ENCODE measurements at places on chromosomes 16 and 17.

DNA sequence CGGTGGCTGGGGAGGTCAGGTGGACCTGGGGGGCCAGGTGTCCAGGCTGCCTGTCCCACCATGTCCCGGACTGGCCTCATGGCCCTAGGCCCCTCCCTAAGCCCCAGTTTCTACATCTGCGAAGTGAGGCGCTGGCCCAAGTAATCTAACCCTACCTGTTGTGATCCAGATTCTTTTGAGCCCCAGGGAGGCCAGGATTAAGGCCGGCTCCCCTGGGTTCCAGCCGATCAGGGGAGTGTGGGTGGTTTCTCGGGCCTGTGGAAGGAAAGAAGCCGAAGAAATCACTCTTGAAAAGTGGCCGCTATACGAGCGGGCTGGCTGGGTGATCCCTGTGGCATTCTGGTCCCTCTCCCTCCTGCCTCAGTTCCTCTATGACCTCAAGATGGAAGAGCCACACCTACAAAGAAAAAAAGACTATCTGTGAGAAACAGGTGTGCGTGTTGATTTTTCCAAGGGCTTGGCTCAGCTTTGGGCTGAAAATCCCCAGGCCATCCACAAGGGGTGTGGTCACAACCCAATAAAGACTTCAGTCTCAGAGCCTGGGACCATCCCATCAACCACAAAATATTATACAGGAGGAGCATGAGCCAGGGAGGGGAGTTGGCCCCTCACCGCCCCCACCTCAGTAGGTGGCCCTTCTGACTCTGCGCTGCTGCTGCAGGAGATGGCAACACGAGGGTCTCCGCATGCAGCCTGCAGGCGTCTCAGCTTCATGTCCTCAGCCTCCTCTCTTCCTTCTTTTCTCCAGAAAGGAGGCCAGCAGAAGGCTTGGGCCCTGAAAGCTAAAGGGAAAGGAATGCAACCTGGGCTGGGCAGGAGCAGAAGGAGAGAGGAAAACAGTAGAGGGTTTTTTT is 20.3 kb downstream of the GPR142 start:
- no peak for DNase-seq

- DNase-seq = no peak
Observed at GRCh38 chr17:74011966-74012365, 191.5 kb upstream of the RPL38 start.

DNA sequence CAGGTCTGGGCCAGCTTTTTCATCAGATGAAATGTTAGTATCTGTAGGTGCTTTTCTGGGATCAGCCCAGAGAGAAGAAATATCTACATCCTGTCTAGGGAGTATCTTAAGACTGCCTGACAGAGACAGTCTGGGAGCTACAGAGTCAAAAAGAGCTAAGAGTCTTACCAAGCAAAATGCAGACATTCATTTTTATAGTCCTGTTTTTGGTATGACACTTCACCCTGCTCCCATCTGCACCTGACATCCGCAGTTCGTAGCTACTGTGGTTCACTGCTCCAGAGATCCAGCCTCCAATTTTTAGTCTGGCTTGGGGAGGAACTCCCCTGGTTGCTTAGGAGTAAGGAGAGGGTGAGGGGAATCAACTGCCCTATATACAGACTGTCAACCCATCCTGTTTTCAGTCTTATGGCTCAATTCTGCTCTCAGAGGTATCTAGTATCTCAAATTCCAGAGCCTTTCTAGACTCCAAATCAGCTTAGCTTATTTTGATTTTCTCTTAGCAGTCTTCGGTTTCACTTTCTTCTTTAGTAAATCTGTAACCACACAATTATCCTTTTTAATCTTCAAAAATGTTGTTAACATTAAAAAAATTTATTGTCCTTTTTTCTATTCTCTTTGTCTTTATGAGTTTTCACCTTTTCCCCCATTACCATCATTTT is 97.8 kb downstream of the TMEM100 start:
- no peak for DNase-seq

GRCh38 chr17:20096430-20096829 is 87.3 kb downstream of the SPECC1 start:
- no peak for DNase-seq

DNA sequence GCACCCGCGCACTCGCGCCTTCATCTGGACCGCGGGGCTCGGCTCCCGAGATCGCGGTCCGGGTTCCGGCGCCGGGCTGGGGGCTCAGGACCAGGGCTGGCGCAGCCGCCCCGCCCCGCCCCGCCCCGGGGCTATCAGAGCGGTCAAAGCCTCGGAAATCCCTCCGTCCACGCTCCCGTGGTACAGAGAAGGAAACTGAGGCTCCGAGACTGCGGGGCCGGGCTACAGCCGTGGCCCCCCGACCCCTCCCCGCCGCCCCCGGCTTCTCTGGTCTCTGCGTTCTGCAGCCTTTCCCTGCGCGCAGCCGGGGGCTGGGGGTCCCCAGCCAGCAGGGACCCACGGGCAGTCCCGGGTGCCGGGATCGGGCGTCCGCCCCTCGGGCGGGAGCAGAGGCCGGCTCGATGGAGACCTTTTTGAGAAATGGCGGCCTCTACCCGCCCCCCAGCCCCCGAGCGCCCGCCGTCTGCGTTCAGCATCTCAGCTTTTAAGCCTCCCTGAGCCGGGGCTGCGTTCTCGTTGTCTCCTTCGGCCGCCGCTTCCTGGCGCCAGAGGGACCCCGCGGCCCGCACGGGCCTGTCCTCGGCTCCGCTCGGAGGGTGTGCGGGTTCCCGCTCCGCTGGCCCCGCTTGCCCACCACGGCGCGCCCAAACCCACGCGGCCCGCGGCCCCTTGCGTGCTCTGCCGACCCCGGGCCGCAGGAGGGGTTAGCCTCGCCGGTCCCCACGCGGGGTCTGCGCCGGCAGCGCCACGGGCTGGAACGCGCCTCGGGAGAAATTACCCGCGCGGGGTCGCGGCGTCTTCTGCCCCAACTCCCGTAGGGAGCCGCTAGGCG is 1.5 kb upstream of the NPTX1 start:
- DNase-seq = no peak

DNA sequence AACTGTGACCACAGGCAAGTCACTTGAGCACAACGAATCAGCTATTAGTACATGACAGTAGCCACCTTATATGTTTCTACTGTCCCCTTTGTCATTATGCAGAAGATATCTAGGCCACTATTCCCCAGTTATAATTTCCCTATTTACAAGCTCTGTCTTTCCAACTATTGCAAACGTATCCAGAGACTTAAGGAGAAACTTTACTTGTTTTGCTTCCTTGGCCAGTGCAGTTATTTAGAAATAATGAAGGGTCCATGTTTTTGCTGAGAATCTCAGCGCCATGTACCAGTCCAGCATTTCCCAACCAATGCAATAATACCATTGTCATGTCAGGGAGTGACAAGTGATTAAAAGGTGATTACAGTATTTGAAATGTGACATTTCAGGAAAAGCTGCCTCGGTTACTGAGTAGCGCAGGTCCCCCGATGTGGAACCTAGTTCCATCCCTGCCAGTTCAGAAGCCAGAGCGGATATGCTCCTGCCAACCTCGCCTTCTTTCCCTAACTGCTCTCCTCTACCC is 743 bp downstream of the ZNF624 start:
- DNase-seq = peak; percentile 2

GRCh38 chr17:45868276-45868675 is 23.6 kb downstream of the SPPL2C start:
- no peak for DNase-seq

- no peak for DNase-seq
Observed at GRCh38 chr17:79887451-79887991, 48.3 kb upstream of the CBX4 start.

DNA sequence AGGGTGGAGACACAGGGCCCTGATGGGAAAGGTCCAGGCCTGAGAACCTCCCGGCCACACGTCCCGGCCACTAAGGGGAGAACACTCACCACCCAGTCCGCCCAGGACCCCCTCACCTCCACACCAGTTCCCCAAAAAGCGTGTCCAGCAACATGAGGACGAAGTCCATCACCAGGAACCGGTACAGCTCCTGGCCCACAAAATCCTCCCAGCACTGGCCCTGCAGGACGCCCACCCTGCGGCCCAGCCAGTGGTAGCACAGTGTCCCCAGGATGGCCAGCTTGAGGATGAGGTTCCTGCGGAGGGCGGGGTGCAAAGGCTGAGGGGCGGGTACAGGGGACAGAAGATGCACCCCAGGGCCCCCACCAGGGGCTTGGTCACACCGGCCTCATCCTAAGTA is 8.0 kb downstream of the TMC6 start:
- DNase-seq = no peak

- DNase-seq = no peak
Observed at GRCh38 chr17:49872754-49873377, 25.0 kb upstream of the TAC4 start.

GRCh38 chr17:40241252-40241834 is 22.2 kb downstream of the WIPF2 start:
- no peak for DNase-seq

DNA sequence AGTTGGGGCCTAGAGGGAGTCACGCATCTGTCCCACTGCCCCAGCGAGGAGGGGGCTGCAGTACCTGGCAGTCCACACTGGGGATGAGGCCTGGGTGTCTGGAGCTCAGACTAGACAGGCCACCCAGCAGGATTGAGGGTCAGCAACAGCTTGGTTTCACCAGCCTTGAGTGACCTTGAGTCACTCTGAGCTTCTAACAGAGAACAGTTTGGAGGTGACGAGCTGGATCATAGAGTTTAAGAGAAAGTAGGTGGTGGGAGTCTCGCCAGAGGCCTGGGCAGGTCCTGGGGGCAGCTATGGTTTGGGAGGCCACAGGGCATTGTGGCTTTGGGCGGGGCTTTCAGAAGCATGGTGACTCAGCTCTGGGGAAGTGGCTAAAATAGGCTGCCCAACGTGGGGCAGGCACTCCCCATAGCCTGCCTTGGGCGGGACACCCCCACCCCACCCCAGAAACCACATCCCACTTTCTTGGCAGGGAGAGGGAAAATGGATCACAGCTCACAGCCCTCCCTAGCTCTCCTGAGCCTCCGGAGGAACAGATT is 20.5 kb downstream of the CDC42EP4 start:
- DNase-seq = no peak

- no peak for DNase-seq
Observed at GRCh38 chr17:34400301-34400931, 37.4 kb upstream of the CCL1 start.

DNA sequence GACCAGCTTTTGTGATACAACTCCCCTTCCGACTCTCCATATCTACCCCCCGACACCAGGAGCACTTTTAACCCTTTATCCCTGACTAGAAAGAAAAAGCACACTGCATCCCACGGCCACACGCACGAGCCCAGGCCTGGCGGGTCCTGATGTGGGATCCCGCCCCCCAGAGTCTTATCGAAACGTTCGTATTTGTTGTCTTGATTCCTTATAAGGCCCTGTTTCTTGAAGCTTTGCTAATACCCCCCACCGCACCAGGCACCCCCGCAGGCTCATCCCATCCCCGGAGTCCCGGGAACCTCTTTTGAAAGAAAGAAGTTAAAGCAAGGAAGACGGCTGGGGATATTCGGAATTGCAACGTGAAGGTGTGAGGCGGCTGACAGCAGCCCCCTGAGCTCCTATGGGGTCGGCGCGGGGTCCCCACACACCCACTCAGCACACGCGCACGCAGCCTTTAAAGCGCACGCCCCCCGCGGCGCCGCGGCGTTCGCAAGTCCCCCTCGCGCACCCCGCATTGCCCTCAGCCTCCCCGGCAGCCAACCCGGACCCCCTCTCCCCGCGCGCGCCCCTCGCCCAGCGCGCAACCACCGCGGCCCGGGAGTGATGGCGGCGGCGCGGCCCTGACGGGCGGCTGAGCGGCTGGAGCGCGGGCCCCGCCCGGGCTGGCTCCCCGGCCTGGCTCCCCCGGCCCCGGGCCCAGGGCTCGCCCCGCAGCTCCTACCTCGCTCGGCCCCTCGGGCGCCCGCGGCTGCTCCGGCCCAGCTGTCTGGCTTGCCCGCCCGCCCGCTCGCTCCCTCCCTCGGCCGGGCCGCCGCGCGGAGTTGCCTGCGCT is 448 bp downstream of the STAT5B start:
- DNase-seq = no peak
